ENCODE measurements at places on chromosomes 2 and 18. TPM values are rescaled to one million over a fixed set of nuclear protein-coding genes. Genes with fewer than 3 reads are reported as not detected.

Gene MAP2
- total RNA-seq, result 1.8 TPM

DNA sequence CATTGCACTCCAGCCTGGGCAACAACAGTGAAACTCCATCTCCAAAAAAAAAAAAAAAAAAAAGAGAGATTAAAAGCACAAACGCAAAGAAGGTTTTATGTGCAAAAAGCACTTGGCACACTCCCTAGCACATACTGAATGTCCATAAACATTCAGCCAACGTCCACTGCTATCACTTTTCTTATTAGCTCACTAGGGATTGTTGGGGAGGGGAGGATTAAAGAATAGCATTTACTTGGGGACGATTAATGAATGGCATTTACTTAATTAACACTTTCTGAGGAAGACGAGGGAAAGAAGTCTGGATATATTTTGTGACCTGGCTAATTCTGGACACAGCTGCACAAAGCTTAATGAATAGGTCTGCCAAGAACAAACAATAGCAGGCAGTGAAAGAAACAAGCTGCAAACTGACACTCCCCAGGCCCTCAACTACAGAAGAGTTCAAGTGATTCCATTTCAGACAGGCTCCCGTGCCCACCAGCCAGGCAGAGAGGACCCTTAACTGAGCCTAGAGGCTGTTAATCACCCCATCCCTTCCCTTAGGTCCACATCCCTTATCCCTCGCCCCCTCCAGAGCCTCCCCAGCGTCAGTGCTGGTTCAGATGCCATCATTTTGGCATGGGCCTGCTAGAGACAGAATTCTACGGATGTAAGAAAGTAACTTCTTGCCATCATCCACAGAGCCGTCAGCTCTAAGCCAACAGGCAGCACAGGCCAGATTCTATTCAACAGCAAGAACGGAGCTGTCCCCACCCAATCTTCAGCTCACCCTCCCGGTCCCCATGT is 7.4 kb downstream of the CYB5A start:
- peak overlapping the region; percentile 45 for H3K27ac ChIP-seq
- H3K4me1 ChIP-seq, result no peaks in the 10 kb centered on the region
- H3K4me3 ChIP-seq, result no peak overlapping the region
- H3K27me3 ChIP-seq, result no peaks in the 10 kb centered on the region
- DNase-seq, result no peak
- H3K36me3 ChIP-seq, result no peaks in the 10 kb centered on the region

DNA sequence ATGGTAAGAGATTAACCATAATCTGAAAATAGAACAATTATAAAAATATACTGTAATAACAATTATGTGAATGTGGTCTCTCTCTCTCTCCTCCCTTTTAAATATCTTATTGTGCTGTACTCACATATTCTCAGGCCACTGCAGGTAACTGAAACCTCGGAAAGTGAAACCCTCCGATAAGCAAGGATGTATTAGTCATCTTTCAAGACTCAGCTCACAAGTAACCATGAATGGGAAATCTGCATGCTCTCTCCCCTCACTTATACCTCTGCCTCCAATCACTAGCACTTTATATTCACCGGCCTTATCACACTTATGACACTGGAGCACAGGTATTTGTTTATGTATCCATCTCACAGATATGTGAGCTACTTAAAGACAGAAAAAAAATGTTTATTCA is 139.7 kb downstream of the LRP2 start:
- no peak overlapping the region for H3K4me3 ChIP-seq
- no peaks in the 10 kb centered on the region for H3K27me3 ChIP-seq
- DNase-seq, result no peak
- no peak overlapping the region for H3K27ac ChIP-seq

Gene KCNG2
- total RNA-seq, result not detected

- peak overlapping the region; percentile 79 for H3K4me3 ChIP-seq
- no peaks in the 10 kb centered on the region for H3K36me3 ChIP-seq
- peaks cover 40% of the 10 kb centered on the region for H3K27me3 ChIP-seq
- no peaks in the 10 kb centered on the region for H3K4me1 ChIP-seq
Measured at GRCh38 chr2:184596819-184597411, 1.4 kb upstream of the ZNF804A start.

Gene REG3A
- total RNA-seq, result not detected

Gene ATP5MC3
- total RNA-seq, result 261 TPM

GRCh38 chr2:160168878-160169277 is 31.2 kb downstream of the ITGB6 start:
- no peak overlapping the region for H3K27ac ChIP-seq
- no peaks in the 10 kb centered on the region for H3K27me3 ChIP-seq
- H3K4me3 ChIP-seq, result no peak overlapping the region
- no peak for DNase-seq

DNA sequence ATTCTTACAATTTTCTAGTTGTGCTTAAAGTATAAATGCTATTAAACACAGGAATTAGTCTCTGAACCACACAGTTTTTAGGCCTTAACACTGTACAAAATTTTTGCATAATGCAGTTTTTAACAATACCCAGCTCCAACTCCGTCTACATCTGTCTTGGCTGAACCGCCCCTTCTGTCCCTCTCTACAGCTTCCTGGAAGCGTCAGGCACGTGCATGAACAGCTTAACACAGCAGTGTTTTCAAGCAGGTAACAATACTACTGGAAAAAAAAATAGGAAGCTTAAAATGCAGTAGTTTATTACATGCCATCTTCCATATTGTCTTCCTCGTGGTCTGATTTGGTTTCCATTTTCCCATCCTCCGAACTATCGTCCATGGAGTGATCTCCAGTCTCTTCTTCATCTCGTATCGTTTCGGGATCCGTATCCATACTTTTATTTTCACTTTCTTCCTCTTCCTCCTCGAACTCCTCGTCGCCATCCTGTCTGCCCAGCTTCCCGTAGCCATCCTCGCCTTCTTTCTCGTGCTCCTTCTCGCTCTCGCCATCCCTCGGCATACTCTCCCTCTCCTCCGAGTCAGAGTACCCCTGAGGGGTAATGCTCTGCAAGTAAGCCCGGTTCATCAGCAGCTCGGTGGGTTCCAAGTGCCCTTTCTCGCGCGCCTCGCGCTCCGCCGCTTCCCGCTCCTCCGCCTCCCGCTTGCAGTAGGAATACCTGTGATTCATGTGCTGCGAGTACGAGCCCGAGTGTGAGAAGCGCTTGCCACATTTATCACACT is 130.6 kb downstream of the ZEB2 start:
- no peaks in the 10 kb centered on the region for H3K4me1 ChIP-seq
- H3K4me3 ChIP-seq, result no peak overlapping the region
- no peaks in the 10 kb centered on the region for H3K36me3 ChIP-seq

Gene NTSR2
- not detected for total RNA-seq

Gene SLC4A3
- total RNA-seq, result 20.2 TPM

Gene ZNF804A
- total RNA-seq, result 0.15 TPM

- no peak overlapping the region for H3K27ac ChIP-seq
- H3K27me3 ChIP-seq, result no peaks in the 10 kb centered on the region
- DNase-seq, result no peak
- no peak overlapping the region for H3K4me3 ChIP-seq
Measured at GRCh38 chr2:44102790-44103562, 65.7 kb upstream of the PPM1B start.

Gene HOXD13
- 0.09 TPM for total RNA-seq

- no peaks in the 10 kb centered on the region for H3K27me3 ChIP-seq
- H3K36me3 ChIP-seq, result peaks cover 12% of the 10 kb centered on the region
- DNase-seq, result no peak
- H3K4me1 ChIP-seq, result peaks cover 17% of the 10 kb centered on the region
- peak overlapping the region; percentile 98 for H3K27ac ChIP-seq
Measured at GRCh38 chr18:48781163-48781987, 169.4 kb downstream of the SMAD7 start.

Gene NCKAP5
- 0.92 TPM for total RNA-seq

DNA sequence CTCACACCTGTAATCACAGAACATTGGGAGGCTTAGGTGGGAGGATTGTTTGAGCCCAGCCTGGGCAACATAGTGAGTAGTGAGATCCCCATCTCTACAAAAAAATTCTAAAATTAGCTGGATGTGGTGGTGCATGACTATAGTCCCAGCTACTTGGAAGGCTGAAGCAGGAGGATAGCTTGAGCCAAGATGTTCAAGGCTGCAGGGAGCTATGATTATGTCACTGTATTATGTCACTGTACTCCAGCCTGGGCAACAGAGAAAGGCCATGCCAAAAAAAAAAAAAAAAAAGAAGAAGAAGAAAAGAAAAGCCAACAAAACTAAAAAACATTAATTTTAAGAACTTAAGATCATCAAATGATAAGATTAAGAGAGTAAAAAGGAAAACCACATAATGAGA is 17.4 kb upstream of the NCOA1 start:
- H3K27me3 ChIP-seq, result peaks cover 10% of the 10 kb centered on the region
- H3K36me3 ChIP-seq, result no peaks in the 10 kb centered on the region

GRCh38 chr2:172374318-172375240 is 52.8 kb upstream of the ITGA6 start:
- no peak overlapping the region for H3K27ac ChIP-seq
- H3K36me3 ChIP-seq, result no peaks in the 10 kb centered on the region
- H3K27me3 ChIP-seq, result peaks cover 50% of the 10 kb centered on the region
- no peak for DNase-seq
- no peak overlapping the region for H3K4me3 ChIP-seq

GRCh38 chr2:227000123-227000522 is 163.9 kb downstream of the COL4A4 start:
- no peak for DNase-seq
- no peak overlapping the region for H3K27ac ChIP-seq
- H3K27me3 ChIP-seq, result no peaks in the 10 kb centered on the region
- no peaks in the 10 kb centered on the region for H3K36me3 ChIP-seq

Gene IL37
- not detected for total RNA-seq

Gene APLF
- total RNA-seq, result 8.0 TPM

DNA sequence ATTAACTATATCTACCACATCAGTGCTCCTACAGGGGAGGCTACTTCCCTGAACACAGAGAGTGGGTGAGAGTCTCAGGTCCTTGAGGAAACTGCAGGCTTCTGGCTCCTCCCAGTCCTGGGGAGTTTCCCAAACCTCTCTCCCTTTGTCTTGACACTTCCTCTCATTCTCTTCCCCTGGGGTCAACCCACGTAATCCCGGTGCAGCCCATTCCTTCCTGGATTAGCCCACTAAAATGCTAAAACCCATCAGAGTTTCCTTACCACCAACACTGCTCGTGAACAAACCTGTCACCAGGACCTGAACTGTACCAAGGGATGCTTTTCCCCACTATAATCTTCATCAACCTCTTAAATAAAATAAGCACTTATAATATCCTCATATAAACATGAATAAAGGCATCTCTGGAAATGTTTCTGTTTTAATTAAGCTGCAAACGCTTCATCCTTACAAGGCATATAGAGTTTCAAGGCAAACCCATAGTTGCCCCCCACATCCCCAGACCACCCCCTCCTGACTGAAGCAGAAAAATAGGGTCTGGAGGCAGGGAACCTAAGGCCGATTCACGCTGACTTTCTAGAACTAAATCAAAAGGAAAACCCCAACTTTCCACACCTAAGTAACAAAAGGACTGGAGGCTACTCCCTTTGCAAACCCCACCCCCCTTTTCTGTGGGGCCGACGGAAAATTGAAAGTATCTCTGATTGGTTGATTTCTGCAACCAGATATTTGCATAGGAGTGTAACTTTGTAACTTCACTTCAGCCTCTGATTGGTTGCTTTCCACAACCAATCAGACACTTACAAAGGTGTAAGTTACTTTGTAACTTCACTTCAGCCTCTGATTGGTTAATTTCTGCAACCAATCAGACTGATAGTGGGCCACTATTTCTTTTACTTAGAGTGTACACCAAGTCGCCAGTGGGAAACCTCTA is 19.0 kb downstream of the TMSB10 start:
- peaks cover 7% of the 10 kb centered on the region for H3K27me3 ChIP-seq
- DNase-seq, result no peak
- H3K4me1 ChIP-seq, result peaks cover 3% of the 10 kb centered on the region
- no peaks in the 10 kb centered on the region for H3K36me3 ChIP-seq
- H3K4me3 ChIP-seq, result no peak overlapping the region

Gene MOB4
- 37.0 TPM for total RNA-seq

Gene TUBB8B
- not detected for total RNA-seq

DNA sequence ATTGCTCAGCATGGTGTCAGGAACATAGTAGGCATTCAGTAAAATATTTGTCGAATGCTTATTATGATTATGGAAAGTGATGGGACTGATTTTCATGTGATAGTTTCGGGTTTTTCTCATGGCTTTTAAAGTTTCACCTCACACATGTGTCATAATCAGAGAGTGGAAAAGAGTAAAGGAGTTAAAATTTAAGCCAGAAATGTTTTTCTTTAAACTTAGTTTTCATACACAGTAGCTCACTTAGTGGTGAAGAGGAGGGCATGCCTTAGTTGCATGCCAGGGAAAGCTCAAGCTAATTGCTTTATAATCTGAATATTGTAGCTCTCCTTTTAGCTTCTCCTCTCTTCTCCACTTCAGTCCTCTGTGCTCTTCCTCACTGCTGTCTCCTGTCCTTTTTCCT is 38.0 kb downstream of the EHBP1 start:
- H3K27ac ChIP-seq, result no peak overlapping the region
- H3K36me3 ChIP-seq, result no peaks in the 10 kb centered on the region
- H3K27me3 ChIP-seq, result no peaks in the 10 kb centered on the region
- no peaks in the 10 kb centered on the region for H3K4me1 ChIP-seq
- no peak for DNase-seq

DNA sequence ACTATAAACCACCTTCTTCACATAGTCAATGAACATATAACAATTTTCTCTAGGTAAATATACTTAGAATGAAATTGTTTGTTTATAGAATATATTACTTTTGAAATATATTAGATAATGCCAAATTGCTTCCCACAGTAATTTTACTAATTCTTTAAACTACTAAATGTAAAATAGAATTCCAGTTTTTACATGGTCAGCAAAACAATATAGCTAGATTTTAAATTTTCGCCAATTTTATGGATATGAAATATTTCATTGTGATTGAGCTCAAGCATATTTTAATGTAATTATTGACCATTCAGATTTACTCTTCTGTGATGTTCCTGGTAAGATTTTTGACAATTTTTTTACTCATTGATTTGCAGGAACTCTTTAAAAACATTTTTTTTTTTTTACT is 444.6 kb downstream of the PARD3B start:
- H3K4me1 ChIP-seq, result peaks cover 2% of the 10 kb centered on the region
- no peak for DNase-seq
- no peaks in the 10 kb centered on the region for H3K36me3 ChIP-seq
- no peaks in the 10 kb centered on the region for H3K27me3 ChIP-seq
- no peak overlapping the region for H3K27ac ChIP-seq

Gene SALL3
- total RNA-seq, result 5.0 TPM

DNA sequence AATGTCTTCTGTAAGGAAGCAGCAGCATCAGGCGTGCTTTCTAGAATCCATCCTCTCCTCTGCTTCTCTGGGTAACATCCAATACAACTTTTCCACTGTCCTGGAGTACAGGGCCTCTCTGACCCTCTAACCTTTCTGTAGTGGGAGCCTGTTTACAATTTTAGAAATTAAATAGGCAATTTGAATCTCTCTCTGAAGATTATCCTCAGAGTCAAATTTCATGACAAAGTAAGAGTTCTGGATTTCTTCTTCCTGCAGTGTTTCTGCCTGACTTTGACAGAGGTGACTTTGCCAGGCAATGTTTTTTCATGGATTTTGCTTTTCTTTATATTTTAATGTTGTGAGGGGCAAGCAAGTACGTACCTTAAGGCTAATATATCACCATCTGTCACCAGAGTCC is 558.4 kb downstream of the PARD3B start:
- DNase-seq, result no peak
- peaks cover 4% of the 10 kb centered on the region for H3K4me1 ChIP-seq
- H3K27me3 ChIP-seq, result no peaks in the 10 kb centered on the region
- H3K27ac ChIP-seq, result no peak overlapping the region

Gene EGR4
- 0.15 TPM for total RNA-seq

Gene WDFY1
- 58.7 TPM for total RNA-seq

GRCh38 chr2:181672255-181673008 is 7.9 kb downstream of the NEUROD1 start:
- H3K4me3 ChIP-seq, result no peak overlapping the region
- no peaks in the 10 kb centered on the region for H3K36me3 ChIP-seq
- H3K27me3 ChIP-seq, result peaks cover 63% of the 10 kb centered on the region
- peaks cover 2% of the 10 kb centered on the region for H3K4me1 ChIP-seq
- no peak overlapping the region for H3K27ac ChIP-seq
- no peak for DNase-seq

Gene AQP12B
- total RNA-seq, result not detected

Gene EVX2
- total RNA-seq, result not detected
